Glutamatergic neuron (in vitro differentiated cells): ENCODE measurements at places on chromosomes 2 and 18. TPM values are rescaled to one million over a fixed set of nuclear protein-coding genes. Genes with fewer than 3 reads are reported as not detected.

GRCh38 chr2:11688222-11689069, 18.5 kb upstream of the NTSR2 start:
- H3K27me3 ChIP-seq, result no peaks in the 10 kb centered on the region
- peak; percentile 91 for DNase-seq
- peak overlapping the region; percentile 40 for H3K4me3 ChIP-seq
- H3K36me3 ChIP-seq, result no peaks in the 10 kb centered on the region
- H3K4me1 ChIP-seq, result peaks cover 7% of the 10 kb centered on the region

DNA sequence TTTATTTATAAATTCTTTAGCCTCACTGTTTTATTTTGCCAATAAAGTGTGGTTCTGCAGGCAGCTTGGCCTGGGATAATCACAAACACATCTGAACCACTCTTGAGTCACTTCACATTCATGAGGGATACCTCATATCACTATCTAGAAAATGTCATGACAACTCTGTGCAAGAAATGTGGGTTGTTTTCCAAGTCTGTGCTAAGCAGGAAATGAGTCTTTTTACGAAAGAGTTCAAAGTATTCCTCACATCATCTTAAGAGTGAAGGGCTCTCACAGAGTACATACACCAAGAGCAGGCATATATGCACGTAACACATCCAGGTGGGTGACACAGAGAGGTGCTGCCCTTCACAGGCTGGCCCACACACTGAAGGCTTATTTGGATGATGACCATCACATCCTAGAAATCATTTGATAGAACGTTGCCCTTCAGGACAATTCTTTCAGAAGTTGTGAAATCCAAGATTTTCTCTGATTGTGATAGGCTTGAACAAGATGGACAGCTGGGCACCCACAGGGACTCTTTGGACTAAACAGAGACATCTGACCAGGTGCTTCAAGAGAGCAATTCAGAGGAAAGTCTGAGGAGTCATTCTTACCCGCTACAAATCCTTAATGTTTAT, 811.1 kb upstream of the LRATD1 start:
- H3K27ac ChIP-seq, result no peak overlapping the region
- DNase-seq, result no peak
- no peak overlapping the region for H3K4me3 ChIP-seq
- no peaks in the 10 kb centered on the region for H3K4me1 ChIP-seq
- no peaks in the 10 kb centered on the region for H3K36me3 ChIP-seq

GRCh38 chr2:84965192-84965516, 5.8 kb upstream of the KCMF1 start:
- peaks cover 7% of the 10 kb centered on the region for H3K27me3 ChIP-seq
- H3K27ac ChIP-seq, result no peak overlapping the region
- H3K4me3 ChIP-seq, result no peak overlapping the region
- H3K4me1 ChIP-seq, result peaks cover 11% of the 10 kb centered on the region

DNA sequence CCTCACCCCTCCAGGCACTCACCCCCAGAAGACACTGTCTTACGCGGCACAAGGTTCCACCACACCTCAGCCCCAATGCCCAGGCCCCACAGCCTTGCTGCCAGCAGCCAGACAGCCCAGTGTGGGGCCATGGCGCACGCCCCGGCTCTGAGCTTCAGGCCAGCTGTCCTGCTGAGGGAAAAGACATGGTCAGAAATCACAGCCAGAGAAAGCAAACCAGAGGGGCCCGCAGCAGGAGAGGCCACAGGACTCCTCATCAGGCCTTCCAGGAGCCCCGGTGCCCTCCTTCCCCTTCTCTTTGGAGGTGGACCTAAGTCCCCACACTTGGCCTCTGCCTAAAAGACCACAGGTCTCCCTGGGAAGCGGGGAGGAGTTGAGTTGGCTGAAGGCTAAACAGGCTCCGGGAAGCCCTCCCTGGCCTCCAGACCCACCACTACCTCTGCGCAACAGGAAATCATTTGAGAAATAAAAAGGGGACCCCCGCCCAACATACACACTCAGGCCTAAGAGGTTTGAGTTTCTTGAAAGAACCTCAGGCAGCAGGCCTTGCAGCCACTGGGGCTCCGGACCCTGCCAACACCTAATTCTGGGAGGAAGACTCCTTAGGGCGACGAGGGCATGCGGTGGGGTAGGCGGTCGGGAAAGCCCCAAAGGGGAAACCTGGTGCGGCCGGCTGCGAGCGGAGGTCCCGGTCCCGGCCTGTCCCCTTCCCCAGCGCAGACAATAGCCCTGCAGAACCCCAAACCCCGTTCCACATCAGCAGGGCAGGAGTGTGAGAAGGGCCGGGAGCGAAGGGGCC, 1.9 kb downstream of the SEMA4C start:
- peak overlapping the region; percentile 93 for H3K27ac ChIP-seq
- H3K4me1 ChIP-seq, result peaks cover 16% of the 10 kb centered on the region
- H3K27me3 ChIP-seq, result peaks cover 13% of the 10 kb centered on the region

Gene GAD1
- total RNA-seq, result 0.44 TPM

GRCh38 chr2:151363709-151364108, 6.3 kb downstream of the TNFAIP6 start:
- no peaks in the 10 kb centered on the region for H3K4me1 ChIP-seq
- no peak for DNase-seq
- H3K27me3 ChIP-seq, result no peaks in the 10 kb centered on the region
- no peaks in the 10 kb centered on the region for H3K36me3 ChIP-seq
- no peak overlapping the region for H3K4me3 ChIP-seq

Gene MGAT4A
- 35.8 TPM for total RNA-seq

Gene FKBP1B
- total RNA-seq, result 38.1 TPM

GRCh38 chr2:8202132-8202531, 479.7 kb upstream of the ID2 start:
- H3K4me3 ChIP-seq, result no peak overlapping the region
- H3K4me1 ChIP-seq, result no peaks in the 10 kb centered on the region
- H3K27ac ChIP-seq, result no peak overlapping the region
- DNase-seq, result no peak

GRCh38 chr2:239776436-239777005, 248.6 kb downstream of the NDUFA10 start:
- no peaks in the 10 kb centered on the region for H3K36me3 ChIP-seq
- peaks cover 11% of the 10 kb centered on the region for H3K27me3 ChIP-seq
- H3K27ac ChIP-seq, result no peak overlapping the region
- H3K4me1 ChIP-seq, result no peaks in the 10 kb centered on the region
- no peak for DNase-seq

GRCh38 chr18:37521510-37522465, 43.8 kb downstream of the CELF4 start:
- no peaks in the 10 kb centered on the region for H3K36me3 ChIP-seq
- DNase-seq, result no peak
- H3K4me1 ChIP-seq, result peaks cover 41% of the 10 kb centered on the region
- peak overlapping the region; percentile 56 for H3K27ac ChIP-seq
- peak overlapping the region; percentile 66 for H3K4me3 ChIP-seq

Gene SERPINE2
- 24.6 TPM for total RNA-seq

- no peaks in the 10 kb centered on the region for H3K4me1 ChIP-seq
- H3K4me3 ChIP-seq, result no peak overlapping the region
- DNase-seq, result no peak
Observed at GRCh38 chr2:57562495-57562894, 484.1 kb upstream of the VRK2 start.

DNA sequence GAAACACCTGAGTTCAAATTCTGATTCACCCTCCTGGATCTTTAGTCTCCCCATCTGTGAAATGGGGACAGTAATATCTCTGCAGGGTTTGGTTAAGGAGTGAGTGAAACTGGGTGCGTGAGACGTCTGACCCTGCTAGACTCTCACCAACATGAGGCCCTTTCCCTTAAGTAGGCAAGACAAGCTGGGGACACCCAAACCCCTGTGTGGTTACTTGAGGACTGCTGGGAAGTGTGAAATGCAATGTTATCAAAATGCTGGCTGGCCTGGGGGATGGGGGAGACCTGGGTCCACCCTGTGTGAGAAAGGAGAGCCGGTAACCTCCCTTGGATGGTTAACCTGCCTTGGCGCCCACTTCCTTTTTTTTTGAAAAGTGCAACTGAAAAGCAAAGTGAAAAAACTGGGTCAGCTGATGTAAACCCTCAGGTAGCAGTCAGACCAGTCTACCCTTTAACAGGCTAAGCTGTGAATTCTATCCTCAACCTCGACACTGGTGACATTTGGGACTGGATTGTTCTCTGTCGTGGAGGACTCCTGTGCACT, 82.3 kb downstream of the INPP5D start:
- H3K27me3 ChIP-seq, result peaks cover 13% of the 10 kb centered on the region
- no peak for DNase-seq
- peaks cover 3% of the 10 kb centered on the region for H3K4me1 ChIP-seq
- no peak overlapping the region for H3K4me3 ChIP-seq
- no peak overlapping the region for H3K27ac ChIP-seq

Gene ELOA2
- total RNA-seq, result not detected

GRCh38 chr18:2396162-2396505, 175.2 kb downstream of the METTL4 start:
- no peaks in the 10 kb centered on the region for H3K36me3 ChIP-seq
- no peak overlapping the region for H3K27ac ChIP-seq
- H3K4me1 ChIP-seq, result peaks cover 2% of the 10 kb centered on the region

GRCh38 chr18:63255435-63255834, 64.1 kb downstream of the BCL2 start:
- H3K36me3 ChIP-seq, result peaks cover 5% of the 10 kb centered on the region
- H3K4me1 ChIP-seq, result peaks cover 23% of the 10 kb centered on the region
- DNase-seq, result no peak
- no peak overlapping the region for H3K27ac ChIP-seq
- H3K27me3 ChIP-seq, result peaks cover 3% of the 10 kb centered on the region
- no peak overlapping the region for H3K4me3 ChIP-seq

Gene RGPD4
- total RNA-seq, result 0.12 TPM

GRCh38 chr18:21300035-21300907, 58.2 kb downstream of the GREB1L start:
- no peak overlapping the region for H3K4me3 ChIP-seq
- DNase-seq, result no peak
- no peak overlapping the region for H3K27ac ChIP-seq
- no peaks in the 10 kb centered on the region for H3K4me1 ChIP-seq

- no peaks in the 10 kb centered on the region for H3K36me3 ChIP-seq
- peaks cover 3% of the 10 kb centered on the region for H3K27me3 ChIP-seq
- peaks cover 4% of the 10 kb centered on the region for H3K4me1 ChIP-seq
- DNase-seq, result no peak
- no peak overlapping the region for H3K27ac ChIP-seq
Observed at GRCh38 chr2:159742846-159743245, 30.5 kb downstream of the MARCHF7 start.

- no peaks in the 10 kb centered on the region for H3K36me3 ChIP-seq
- H3K27me3 ChIP-seq, result no peaks in the 10 kb centered on the region
- no peak overlapping the region for H3K27ac ChIP-seq
Observed at GRCh38 chr2:209788925-209789324, 17.3 kb downstream of the UNC80 start.

Gene POTEE
- total RNA-seq, result 1.4 TPM

DNA sequence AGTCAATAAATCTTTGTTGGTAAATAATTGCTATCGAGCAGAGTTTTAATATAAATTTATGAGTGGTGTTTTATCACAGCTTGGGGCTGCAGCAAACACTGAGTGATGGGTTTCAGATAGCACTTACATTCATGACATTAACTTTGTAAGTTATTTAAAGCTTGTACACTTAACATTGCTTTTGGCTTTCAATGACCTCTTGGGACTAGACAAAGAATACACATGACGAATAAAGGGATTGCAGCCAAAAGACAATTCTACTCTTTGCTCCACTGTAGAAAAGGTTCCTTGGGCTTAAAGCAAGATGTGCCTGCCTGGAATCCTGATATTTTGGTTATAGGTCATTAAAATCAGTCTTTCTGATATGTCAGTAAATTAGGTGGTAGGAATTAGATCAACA, 299.5 kb downstream of the GBX2 start:
- peaks cover 8% of the 10 kb centered on the region for H3K27me3 ChIP-seq
- no peak overlapping the region for H3K4me3 ChIP-seq
- peaks cover 17% of the 10 kb centered on the region for H3K36me3 ChIP-seq
- H3K27ac ChIP-seq, result no peak overlapping the region
